T-cell (primary cell): ENCODE measurements at places on chromosomes 5 and 9. TPM values are rescaled to one million over a fixed set of nuclear protein-coding genes. Genes with fewer than 3 reads are reported as not detected.

Gene FRRS1L
- not detected for total RNA-seq

- H3K27me3 ChIP-seq: no peaks in the 10 kb centered on the region
- H3K4me1 ChIP-seq: no peaks in the 10 kb centered on the region
- H3K36me3 ChIP-seq: no peaks in the 10 kb centered on the region
These were observed 38.1 kb downstream of the INSYN2B start for GRCh38 chr5:169942181-169942580.

DNA sequence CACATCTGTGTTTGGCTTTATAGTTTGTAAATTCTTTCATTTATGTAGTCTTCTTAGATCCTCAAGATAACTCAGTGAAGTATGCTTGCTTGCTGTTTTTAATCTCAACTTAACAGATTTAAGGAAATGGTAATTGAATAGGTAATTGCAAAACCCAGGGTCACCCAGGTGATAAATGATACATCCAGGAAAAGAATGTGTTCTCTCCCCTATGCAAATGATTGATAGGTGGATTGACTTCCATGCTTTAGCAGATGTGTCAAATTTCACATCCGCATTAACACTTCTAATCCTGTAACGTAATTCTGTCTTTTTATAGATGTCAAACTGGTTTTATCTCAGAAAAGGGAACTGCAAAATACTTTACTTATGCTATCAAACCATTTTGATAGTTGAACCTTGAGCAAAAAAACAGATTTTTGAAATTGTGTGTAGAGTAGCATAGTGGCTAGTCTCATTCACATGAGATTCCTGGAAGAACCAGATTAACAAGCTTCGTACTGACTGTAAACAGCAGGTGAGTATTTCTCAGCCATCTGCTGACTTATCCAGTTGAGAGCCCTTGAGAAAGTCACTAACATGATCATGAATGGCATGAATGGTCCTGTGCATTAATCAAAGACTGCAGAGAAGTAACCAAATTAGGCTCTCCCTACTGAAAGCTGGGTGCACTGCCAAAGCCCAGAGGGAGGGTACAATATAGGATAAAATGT lies 86.7 kb upstream of the PAM start:
- H3K4me3 ChIP-seq: no peak overlapping the region
- H3K27ac ChIP-seq: no peak overlapping the region
- H3K27me3 ChIP-seq: no peaks in the 10 kb centered on the region
- no peak for DNase-seq

DNA sequence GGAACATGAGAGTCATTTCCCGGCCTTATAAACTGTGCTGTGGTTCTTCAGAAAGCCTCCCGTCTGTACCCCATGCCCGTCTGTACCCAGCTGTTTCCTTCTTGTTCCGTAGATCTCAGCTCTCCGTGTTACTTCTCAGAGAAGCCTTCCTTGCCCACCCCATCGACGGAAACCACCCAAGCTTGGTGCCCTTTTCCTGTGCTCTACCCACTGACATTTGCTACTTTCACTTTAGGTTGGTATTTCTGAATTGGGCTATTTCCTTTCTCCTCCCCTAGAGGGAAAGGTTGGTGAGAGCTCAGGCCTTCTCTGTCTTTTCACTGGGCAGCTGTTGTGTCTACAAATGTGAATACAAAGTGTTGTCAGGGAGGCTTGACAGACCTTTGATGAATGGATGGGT lies 764.5 kb upstream of the ADAMTS16 start:
- no peak overlapping the region for H3K27ac ChIP-seq
- H3K36me3 ChIP-seq: no peaks in the 10 kb centered on the region
- H3K4me3 ChIP-seq: no peak overlapping the region
- no peak for DNase-seq
- no peaks in the 10 kb centered on the region for H3K4me1 ChIP-seq
- no peaks in the 10 kb centered on the region for H3K27me3 ChIP-seq

- no peaks in the 10 kb centered on the region for H3K4me1 ChIP-seq
- H3K27ac ChIP-seq: no peak overlapping the region
- no peak overlapping the region for H3K4me3 ChIP-seq
- DNase-seq: no peak
These were observed 459.5 kb upstream of the WWC1 start for GRCh38 chr5:167831754-167832504.

DNA sequence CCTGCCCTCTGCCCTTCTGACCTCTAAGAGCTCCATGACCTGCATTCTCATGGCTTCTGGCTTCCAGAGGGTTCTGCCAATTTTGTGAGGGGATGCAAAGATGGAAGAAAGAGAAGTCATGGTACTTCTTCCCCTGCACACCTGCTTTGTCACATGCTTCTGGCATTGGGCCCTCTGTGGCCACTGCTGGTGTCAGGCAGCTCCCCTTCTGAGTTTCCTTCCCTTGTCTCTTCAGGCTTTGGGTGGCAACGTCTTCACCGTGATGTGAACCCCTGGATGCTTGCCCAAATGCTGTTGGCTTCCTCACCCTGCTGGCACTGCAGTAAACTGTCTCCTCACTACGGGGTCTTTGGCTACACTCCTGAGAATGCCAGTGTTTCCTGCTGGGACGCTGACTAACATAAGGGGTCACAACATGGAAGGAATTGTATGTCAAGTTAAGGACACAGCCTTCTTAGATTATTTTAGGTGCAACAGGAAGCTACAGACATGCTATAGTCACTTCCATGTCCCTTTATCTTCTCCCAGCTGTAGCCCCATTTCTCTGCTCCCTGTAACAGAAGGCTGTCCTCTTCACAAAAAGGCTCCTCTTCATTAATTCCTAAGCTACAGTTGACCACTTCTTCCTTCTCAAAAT lies 8.9 kb upstream of the CLINT1 start:
- no peak for DNase-seq
- no peak overlapping the region for H3K4me3 ChIP-seq
- peaks cover 12% of the 10 kb centered on the region for H3K4me1 ChIP-seq
- no peak overlapping the region for H3K27ac ChIP-seq
- H3K36me3 ChIP-seq: no peaks in the 10 kb centered on the region

Gene LCN6
- not detected for total RNA-seq

- H3K4me1 ChIP-seq: no peaks in the 10 kb centered on the region
- no peak for DNase-seq
- H3K36me3 ChIP-seq: no peaks in the 10 kb centered on the region
- H3K4me3 ChIP-seq: no peak overlapping the region
- H3K27ac ChIP-seq: no peak overlapping the region
- H3K27me3 ChIP-seq: no peaks in the 10 kb centered on the region
These were observed 320.1 kb downstream of the TRPM3 start for GRCh38 chr9:70801181-70801829.

GRCh38 chr5:99355881-99356280 lies 427.1 kb upstream of the CHD1 start:
- H3K27ac ChIP-seq: no peak overlapping the region
- no peaks in the 10 kb centered on the region for H3K36me3 ChIP-seq
- DNase-seq: no peak
- no peaks in the 10 kb centered on the region for H3K4me1 ChIP-seq

DNA sequence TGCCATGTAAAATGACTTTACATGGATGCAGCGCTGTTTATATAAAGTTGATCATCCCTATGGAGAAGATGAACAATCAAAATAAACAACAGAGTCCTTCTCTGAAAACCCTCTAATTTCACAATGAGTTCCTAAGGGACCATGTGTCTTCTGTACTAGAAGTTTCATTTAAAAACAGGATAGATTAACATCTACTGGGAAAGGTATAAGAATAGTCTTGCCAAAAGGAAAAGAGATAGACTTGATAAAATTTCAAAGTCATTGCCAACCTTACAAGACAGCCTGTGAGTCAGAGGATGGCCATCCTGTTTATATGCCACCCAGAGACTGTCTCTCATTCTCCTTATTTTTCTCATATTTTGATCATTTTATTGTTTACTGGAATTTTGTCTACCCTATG lies 367.1 kb upstream of the PDE4D start:
- H3K36me3 ChIP-seq: no peaks in the 10 kb centered on the region
- no peak overlapping the region for H3K4me3 ChIP-seq
- H3K27ac ChIP-seq: no peak overlapping the region
- no peaks in the 10 kb centered on the region for H3K4me1 ChIP-seq
- no peaks in the 10 kb centered on the region for H3K27me3 ChIP-seq
- DNase-seq: no peak

Gene BARHL1
- total RNA-seq: not detected

DNA sequence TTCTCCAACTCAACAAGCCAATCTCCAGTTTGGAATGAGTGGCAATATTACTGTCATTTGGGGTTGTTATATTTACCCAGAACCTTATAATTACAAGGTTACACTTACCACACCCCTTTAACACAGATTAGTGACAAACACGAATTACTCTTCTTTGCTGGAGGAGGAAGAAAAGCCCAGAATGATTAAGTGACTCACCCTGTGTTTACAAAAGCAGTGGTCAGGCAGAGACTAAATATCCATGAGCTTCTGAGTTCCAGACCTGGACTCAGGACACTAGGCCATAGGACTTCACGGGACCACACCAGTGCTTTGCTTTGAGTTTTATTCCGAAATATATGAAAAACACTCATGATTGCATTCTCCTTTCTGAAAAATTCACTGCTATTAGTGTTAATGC lies 370.8 kb downstream of the TLE1 start:
- H3K27ac ChIP-seq: no peak overlapping the region
- H3K36me3 ChIP-seq: no peaks in the 10 kb centered on the region
- H3K27me3 ChIP-seq: no peaks in the 10 kb centered on the region
- H3K4me3 ChIP-seq: no peak overlapping the region
- DNase-seq: no peak

DNA sequence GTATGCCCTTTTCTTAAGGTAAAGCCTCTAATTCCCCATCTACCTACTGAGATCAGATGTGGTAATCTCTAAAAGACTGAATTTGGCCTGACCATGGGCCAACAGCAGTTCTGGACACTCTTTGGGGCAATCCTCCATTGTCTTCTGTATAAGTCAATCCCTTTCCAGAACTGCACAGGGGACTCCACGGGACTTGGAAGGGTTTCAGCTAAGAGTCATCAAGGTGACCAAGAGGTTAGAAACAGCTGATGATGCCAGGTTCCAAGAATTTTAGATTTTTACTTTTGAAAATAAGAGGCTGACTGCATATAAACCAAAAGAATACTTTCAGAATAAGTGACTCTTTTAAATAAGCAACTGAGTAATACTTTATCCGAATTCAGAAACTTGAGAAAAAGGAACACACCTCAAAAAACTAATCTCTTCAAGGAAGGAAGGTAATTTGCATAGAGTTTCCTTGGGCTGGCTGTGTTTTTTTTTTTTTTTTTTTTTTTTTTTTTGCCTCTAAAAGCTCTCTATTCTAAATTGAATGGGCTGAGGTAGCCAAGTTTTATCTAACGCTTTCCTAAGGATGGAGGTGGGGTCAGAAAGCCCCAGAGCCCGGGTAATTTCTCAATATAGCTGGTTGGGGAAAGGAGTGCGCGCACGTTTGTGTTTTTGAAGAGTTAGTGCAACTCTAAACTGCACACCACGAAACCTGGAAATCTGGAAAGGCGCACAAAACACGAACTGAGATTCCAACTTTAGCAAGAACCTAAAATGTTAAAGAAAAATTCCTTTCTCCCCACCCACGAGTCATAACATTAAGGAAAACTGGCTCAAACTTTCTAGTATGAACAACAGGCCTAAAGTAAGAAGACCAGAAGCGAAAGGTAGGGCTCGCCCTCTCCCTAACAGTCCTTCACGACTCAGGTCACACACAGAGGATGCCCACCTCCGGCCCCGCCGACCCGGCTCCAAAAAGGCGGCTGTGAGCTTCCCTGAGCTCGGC lies 1.3 kb downstream of the VCP start:
- H3K27ac ChIP-seq: peak overlapping the region; percentile 87
- H3K4me1 ChIP-seq: peaks cover 15% of the 10 kb centered on the region
- no peak for DNase-seq
- H3K4me3 ChIP-seq: peak overlapping the region; percentile 75
- peaks cover 3% of the 10 kb centered on the region for H3K36me3 ChIP-seq
- H3K27me3 ChIP-seq: no peaks in the 10 kb centered on the region

Gene PCDHGA4
- total RNA-seq: 0.18 TPM

GRCh38 chr5:124235576-124235975 lies 510.9 kb downstream of the ZNF608 start:
- H3K4me1 ChIP-seq: no peaks in the 10 kb centered on the region
- no peak for DNase-seq
- no peak overlapping the region for H3K27ac ChIP-seq
- no peak overlapping the region for H3K4me3 ChIP-seq

DNA sequence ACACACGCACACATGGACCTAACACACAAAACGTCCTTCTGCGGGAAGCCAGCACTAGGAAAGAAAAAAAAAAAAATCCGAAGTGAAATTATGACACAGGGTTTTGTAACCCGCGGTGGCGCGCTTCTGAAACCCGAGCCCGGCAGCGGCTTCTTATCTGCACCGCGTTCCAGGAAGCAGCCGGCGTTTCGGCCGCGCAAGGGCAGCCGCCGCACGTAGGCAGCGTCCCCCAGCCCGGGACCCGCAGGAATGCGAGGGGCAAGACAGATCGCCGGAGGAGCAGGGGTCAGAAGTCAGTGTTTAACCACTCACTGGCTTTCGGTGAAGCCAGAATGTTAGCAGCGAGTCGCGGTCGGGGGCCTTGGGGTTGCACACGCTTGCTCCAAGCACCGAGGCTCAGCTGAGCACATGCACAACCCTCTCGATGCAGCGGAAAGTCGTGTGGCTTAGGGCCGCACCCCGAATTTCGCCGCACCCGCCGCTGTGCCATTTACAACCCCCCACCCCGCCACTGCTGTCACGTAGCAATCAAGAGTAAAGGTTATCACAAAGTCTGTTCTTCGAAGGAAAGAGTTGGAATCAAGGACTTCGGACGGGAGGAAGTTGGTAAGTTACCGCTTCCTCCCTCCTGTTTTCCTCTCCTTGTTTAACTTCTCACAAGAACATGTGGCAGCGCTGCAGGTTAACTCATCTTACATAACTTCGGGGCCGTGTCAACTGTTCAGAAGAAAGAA lies 167.9 kb downstream of the AUH start:
- H3K4me3 ChIP-seq: peak overlapping the region; percentile 51
- no peaks in the 10 kb centered on the region for H3K36me3 ChIP-seq
- H3K4me1 ChIP-seq: peaks cover 2% of the 10 kb centered on the region

- H3K27me3 ChIP-seq: no peaks in the 10 kb centered on the region
- no peaks in the 10 kb centered on the region for H3K36me3 ChIP-seq
- no peak overlapping the region for H3K4me3 ChIP-seq
- no peaks in the 10 kb centered on the region for H3K4me1 ChIP-seq
These were observed 177.3 kb upstream of the ADAMTSL1 start for GRCh38 chr9:18296702-18297055.

GRCh38 chr5:38639377-38640358 lies 83.2 kb upstream of the LIFR start:
- no peaks in the 10 kb centered on the region for H3K27me3 ChIP-seq
- H3K4me3 ChIP-seq: no peak overlapping the region
- no peaks in the 10 kb centered on the region for H3K36me3 ChIP-seq
- no peaks in the 10 kb centered on the region for H3K4me1 ChIP-seq
- no peak for DNase-seq

Gene TOPORS
- total RNA-seq: 28.3 TPM

- H3K4me1 ChIP-seq: no peaks in the 10 kb centered on the region
- H3K36me3 ChIP-seq: no peaks in the 10 kb centered on the region
- no peak for DNase-seq
- no peak overlapping the region for H3K4me3 ChIP-seq
These were observed 41.4 kb downstream of the RAI14 start for GRCh38 chr5:34697308-34698108.

Gene MYOT
- not detected for total RNA-seq
